Calu3 (cell line): ENCODE measurements at places on chromosomes 11 and 22. TPM values are rescaled to one million over a fixed set of nuclear protein-coding genes. Genes with fewer than 3 reads are reported as not detected.

DNA sequence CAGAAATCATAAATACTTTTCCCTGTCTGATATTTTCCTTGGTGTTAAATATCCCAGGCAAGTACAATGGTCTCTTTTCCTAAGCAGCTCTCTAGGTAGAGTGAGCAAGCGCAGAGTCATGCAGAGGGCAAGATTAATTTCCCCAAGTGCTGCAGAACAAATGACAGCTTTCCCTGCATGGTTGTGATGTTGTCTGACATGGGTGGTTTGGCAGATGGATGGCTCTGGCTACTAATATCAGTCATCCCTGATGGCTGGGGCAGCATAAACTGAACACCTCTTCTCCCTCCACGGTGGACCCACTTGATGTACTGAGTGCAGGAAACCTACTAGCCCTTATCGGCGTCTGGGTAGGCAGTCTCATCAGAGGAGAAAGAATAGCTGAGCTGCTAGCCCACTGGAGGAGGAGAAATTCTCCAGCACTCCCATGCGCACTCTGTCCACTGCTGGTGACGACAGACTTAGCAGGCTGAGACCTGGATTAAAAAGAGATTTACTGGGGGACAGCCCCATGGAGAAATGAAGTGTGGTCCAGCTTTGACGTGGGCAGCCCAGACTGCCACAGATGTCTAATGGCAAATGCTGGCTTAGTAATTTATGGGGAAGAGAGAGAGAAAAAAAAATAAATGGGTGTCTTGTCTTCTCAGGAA lies 202.9 kb downstream of the DBX1 start:
- H3K27me3 ChIP-seq, result no peaks in the 10 kb centered on the region
- no peaks in the 10 kb centered on the region for H3K36me3 ChIP-seq
- H3K4me3 ChIP-seq, result no peak overlapping the region
- DNase-seq, result no peak

Gene PHRF1
- total RNA-seq, result 42.3 and 43.2 TPM in 2 replicates

DNA sequence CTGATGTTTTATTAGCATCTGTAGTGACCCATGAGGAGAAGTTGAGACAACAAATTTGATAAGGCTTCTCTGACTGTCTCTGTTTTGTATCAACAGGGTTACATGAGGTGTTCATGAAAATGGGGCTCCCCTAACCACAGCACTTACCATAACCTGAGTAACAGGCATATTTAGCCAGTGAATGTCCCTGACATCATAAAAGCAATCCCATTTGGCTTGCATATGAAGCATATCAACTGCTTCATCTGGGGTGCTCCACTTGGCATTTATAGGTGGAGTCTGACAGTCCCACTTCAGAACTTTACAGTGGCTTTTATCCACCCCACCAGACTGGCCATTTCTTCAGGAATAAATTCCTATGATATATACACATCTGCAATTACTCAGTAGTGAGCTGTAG lies 257.6 kb downstream of the LUZP2 start:
- no peaks in the 10 kb centered on the region for H3K36me3 ChIP-seq
- H3K27me3 ChIP-seq, result no peaks in the 10 kb centered on the region
- no peak overlapping the region for H3K27ac ChIP-seq
- H3K4me3 ChIP-seq, result no peak overlapping the region

Gene GAL3ST1
- 6.5 and 8.2 TPM in 2 replicates for total RNA-seq

Gene LGALS1
- total RNA-seq, result 61.4 and 72.3 TPM in 2 replicates

Gene CARD18
- not detected in 2 replicates for total RNA-seq

Gene MUC15
- total RNA-seq, result not detected in 2 replicates

GRCh38 chr22:50262460-50262911 lies 1.0 kb upstream of the MAPK12 start:
- H3K27me3 ChIP-seq, result no peaks in the 10 kb centered on the region
- H3K27ac ChIP-seq, result peak overlapping the region; percentile 72
- peaks cover 9% of the 10 kb centered on the region for H3K4me1 ChIP-seq
- H3K4me3 ChIP-seq, result peak overlapping the region; percentile 61

Gene FGF4
- not detected in 2 replicates for total RNA-seq

DNA sequence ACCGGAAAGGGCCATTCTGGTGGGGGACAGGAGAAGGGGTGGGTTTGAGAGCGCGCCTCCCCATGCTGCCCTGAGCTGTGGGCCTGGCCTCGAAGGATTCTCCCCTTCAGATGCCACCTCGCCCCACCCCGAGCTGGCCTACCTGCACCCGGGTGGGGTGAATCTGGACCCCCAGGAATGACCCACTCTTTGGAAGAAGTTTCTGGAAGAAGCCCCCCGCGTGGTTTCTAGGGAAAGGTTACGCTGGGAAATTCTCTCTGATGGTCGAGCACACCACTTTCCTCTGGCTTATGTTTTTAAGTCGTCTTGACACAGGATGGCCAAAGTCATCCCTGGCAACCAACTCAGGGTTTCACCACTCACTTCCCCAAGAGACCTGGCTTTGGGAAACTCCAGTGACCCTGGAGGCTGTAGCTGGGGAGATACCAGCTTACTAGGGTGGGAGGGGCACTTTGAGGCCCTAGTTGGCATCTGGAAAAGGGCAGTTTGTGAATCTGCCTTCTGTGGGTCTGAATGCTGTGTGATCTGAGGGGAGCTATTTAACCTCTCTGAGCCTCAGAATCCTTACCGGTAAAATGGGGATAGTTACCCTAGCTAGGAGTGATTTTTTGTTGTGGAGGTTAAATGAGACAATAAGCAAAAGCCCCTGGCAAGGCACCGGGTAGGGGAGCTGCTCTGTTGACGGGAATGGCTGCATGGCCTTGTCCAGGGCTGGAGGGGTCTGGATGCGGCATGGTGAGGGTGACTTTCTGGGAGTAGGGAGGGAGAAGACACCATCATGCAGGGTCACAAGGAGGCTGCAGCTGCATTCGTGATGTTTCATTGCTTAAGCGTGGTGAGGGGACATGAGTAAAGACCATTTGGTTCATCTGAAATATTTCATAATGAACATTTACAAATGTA lies 45.3 kb upstream of the ACCSL start:
- no peaks in the 10 kb centered on the region for H3K4me1 ChIP-seq
- no peak for DNase-seq
- H3K27me3 ChIP-seq, result peaks cover 67% of the 10 kb centered on the region
- no peak overlapping the region for H3K27ac ChIP-seq
- no peaks in the 10 kb centered on the region for H3K36me3 ChIP-seq

Gene MS4A7
- not detected in 2 replicates for total RNA-seq

Gene SPDYC
- not detected in 2 replicates for total RNA-seq

Gene PRG3
- total RNA-seq, result not detected in 2 replicates

GRCh38 chr22:31083377-31083768 lies 2.3 kb downstream of the SMTN start:
- H3K27ac ChIP-seq, result peak overlapping the region; percentile 82
- peaks cover 43% of the 10 kb centered on the region for H3K36me3 ChIP-seq
- H3K4me1 ChIP-seq, result peaks cover 28% of the 10 kb centered on the region
- peak overlapping the region; percentile 91 for H3K4me3 ChIP-seq
